ENCODE measurements at places on chromosomes 3 and 15. TPM values are rescaled to one million over a fixed set of nuclear protein-coding genes. Genes with fewer than 3 reads are reported as not detected.

The MYL3 gene
- total RNA-seq = 4.2 TPM

The MUC20 gene
- total RNA-seq = 23.9 TPM

The CHL1 gene
- total RNA-seq = 27.0 TPM

The FRG2C gene
- total RNA-seq = not detected

The LDHAL6B gene
- total RNA-seq = not detected

DNA sequence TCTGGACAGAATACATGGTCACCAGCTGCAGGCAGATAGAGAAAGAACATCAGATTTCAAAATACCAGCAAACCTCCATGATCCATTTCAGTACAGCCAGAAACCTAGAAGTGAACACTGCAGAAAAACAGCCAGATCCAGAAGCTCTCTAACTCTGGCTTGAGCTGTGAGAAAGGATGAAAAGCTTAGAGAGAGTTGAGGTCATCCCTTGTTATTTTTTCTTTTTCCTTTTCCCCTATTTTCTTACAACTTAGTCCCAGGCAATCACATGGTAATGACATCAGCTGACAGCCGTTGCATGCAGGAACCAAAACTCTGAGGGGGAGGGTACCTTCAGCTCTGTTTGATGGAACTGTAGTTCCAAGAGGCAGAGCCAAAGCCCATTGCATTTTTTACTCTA is 113.2 kb downstream of the TCF12 start:
- no peak for DNase-seq

DNA sequence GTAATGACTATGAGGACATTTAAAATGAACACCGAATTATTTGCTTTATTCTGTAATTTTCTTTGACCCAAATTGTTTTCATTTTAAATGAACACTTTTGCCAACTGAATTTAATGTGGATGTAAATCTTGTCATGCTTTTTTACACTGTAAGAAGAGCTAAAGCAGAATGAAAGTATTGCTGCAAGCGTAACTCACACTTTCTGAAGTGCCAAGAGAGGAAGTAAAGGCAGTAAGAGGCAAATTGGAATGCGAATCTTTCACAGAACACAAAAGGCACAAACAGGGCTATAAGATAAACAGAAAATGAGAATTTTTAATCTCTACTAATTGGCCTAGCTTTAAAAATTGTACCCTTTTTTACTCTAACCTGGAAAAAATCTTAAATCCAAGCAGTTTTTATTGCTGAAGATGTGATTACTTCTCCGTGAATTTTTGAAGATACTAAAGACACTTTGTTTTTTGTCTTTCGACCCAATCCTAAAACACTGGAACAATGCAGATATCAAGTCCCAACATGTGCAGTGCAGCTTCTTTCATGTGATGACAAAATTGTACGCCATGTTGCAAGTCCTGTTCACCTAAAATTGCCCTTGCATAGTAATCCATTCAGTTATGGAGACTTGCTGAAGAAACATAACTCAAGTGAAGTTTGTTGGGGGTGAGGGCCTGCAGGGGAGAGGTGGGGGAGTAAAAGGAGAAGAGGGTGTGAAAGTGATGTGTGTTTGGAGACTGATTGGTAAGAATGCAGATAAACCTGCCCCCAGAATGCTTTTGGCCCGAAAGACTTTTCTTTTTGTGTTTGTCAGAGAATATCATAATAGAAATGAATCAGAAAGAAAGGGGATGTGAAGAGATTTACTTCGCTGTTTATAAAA is 1.4 kb downstream of the ARID3B start:
- DNase-seq = no peak

GRCh38 chr3:72411843-72412242 is 436.4 kb downstream of the SHQ1 start:
- DNase-seq = no peak
